Glutamatergic neuron (in vitro differentiated cells): ENCODE measurements at places on chromosomes 16 and 17. TPM values are rescaled to one million over a fixed set of nuclear protein-coding genes. Genes with fewer than 3 reads are reported as not detected.
A peak's percentile ranks its signal among the peaks of the same experiment; 100 is the strongest.

TMEM220 gene
- 1.6 TPM for total RNA-seq

ARHGAP23 gene
- 23.6 TPM for total RNA-seq

- DNase-seq = no peak
These were observed 48.6 kb upstream of the PVALEF start for GRCh38 chr17:81116704-81117103.

GRCh38 chr16:56851671-56852400, 13.2 kb upstream of the SLC12A3 start:
- DNase-seq = no peak

GRCh38 chr17:44210342-44211192, 8.9 kb downstream of the UBTF start:
- peak; percentile 93 for DNase-seq

DNA sequence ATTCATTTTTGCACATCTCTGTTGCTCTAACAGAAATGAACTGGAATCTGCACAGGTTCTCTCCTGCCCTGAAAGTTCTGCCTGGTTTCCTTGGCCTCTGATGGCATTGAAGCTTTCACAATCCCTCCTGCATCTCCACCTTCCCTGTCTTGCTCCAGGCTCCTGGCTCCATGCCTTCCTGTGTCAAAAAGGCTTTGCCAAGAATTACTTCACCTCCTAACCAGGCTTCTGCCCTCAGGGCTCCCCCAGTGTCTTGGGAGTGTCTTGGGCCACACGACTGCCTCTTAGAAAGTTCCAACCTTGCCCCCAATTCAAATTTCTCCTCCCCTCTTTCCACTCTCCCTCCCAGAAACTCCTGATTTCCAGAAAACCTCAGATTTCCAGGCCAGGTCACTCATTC, 37.0 kb upstream of the DNAH9 start:
- no peak for DNase-seq

GRCh38 chr17:29148257-29148789, 31.9 kb downstream of the MYO18A start:
- no peak for DNase-seq
